Stimulated activated CD4-positive, alpha-beta T cell treated with anti-CD3 and anti-CD28 coated beads, Interleukin-15, amount 100 ng/mL, for 48 hours (primary cell): ENCODE measurements at places on chromosomes 7 and 10.

- DNase-seq = no peak
Observed at GRCh38 chr7:155732286-155732685, 80.0 kb downstream of the SHH start.

DNA sequence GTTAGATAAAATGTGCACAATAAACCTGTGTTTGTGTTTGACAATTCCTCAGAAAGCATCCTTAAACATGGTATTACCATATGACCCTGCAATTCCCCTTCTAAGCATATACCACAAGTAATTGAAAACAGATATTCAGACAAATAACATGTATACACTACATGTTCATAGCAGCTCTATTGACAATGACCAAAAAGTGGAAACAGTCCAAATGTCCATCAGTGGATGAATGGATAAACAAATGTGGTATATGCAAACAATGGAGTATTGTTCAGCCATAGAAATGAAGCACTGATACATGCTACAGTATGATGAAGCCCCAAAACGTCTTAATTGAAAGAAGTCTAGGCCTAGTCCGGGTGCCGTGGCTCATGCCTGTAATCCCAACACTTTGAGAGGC lies 280.1 kb downstream of the OTUD1 start:
- DNase-seq = no peak

DNA sequence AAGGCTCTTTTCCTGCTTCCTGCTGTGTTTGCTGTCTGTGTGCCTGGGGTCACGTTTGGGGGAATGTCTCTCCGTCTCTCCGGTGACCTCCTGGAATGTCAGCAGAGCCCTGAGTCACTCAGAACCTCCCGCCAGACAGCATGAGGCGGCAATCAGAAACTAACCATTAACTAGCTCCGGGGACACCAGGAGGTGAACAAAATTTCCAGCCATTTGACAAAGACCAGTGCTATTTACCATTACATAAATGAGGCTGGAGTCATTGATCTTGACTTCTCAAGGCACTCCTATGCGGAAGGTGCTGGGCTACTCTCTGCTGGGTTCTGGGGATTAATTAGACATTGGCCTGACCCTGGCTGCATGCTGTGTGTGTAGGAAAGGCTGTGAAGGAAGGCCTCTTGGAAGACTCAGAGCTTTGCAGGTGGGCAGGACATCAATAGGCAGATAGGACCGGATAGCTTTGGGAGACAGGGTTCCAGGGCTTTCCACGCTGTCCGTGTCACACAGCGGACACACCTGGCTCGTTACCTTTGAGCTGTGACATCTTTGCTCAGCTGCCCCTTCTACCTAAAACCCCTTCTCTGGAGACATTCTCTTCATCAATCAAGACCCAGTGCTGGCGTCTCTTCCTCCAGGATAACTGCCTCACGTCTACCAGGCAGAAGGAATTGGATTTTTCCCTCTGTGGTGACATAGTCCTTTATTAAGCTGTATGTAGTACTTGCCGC lies 77.0 kb downstream of the PFKFB3 start:
- DNase-seq = no peak

DNA sequence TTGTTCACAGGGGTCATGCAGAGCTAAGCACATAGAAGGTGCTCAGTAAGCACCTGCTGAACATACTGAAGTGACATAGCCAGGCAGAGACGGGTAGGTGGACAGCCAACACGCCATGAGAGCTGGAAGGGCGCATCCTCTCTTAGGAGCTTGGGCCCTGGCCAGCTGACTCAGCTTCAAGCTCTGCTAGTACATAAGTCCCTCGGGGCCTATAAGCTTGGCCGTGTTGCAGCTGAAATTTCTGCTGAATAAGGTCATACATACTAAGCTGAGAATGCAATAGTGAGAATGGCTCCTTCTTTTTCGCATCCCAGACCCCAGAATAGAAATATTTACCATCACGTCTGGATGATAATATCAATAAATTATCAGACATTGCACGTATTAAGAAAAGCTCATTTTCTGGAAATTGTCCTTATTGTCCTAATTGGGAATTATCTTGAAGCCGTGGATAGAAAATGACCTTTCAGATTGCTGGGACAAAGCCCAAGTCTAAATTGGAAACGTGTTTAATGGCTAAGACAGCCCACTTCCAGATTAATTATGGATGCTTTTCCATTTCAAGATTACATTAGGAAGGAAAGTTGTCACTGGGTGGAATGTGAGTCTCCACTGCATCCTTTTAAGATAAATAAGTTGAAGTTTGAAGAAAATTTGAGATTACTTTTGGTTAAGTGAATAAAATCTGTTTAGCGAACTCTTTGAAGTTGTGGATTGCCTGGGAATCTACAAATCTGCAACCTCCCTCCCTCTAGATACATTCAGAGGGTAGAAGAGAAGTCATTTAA lies 287.1 kb upstream of the C7orf33 start:
- DNase-seq = no peak

- DNase-seq = no peak
Observed at GRCh38 chr10:61961278-61961677, 59.8 kb downstream of the ARID5B start.

- no peak for DNase-seq
Observed at GRCh38 chr10:91416339-91416855, 6.3 kb downstream of the HECTD2 start.

DNA sequence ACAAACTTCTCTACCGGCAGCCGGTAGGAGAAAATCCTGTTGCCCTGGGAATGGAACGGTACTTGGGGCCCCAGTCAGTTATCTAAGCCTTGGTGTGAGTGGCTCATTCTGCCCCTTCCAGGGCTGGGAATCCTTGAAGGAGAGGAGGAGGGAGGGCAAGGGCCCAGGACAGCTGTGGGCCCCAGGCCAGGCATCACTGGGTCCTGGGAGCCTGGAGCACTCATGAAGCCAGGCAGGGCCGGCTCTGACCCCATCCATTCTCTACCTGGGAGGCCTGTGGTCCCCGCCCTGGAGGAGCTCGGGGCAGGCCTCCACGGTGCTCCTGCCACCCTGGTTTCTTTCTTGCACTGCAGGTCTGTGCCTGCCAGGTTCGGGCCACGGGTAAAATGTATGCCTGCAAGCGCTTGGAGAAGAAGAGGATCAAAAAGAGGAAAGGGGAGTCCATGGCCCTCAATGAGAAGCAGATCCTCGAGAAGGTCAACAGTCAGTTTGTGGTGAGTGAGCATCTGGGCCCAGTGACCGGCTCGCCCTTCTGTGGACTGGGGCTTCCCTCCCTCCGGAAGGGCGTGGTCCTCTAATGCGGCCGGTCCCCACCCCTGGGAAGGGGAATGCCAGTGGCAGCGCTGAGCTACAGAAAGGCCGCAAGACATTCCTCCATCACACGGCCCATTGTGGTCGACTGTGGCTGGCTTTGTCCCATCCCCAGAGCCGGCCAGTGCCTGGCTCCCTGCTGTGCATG lies 111.3 kb downstream of the RGS10 start:
- no peak for DNase-seq

GRCh38 chr7:37376386-37376785 lies 72.3 kb downstream of the ELMO1 start:
- no peak for DNase-seq

GRCh38 chr7:52119537-52119936 lies 802.9 kb upstream of the COBL start:
- no peak for DNase-seq

GRCh38 chr7:40865441-40866233 lies 730.8 kb downstream of the SUGCT start:
- DNase-seq = no peak

GRCh38 chr7:70458745-70459144 lies 673.2 kb upstream of the GALNT17 start:
- DNase-seq = no peak

DNA sequence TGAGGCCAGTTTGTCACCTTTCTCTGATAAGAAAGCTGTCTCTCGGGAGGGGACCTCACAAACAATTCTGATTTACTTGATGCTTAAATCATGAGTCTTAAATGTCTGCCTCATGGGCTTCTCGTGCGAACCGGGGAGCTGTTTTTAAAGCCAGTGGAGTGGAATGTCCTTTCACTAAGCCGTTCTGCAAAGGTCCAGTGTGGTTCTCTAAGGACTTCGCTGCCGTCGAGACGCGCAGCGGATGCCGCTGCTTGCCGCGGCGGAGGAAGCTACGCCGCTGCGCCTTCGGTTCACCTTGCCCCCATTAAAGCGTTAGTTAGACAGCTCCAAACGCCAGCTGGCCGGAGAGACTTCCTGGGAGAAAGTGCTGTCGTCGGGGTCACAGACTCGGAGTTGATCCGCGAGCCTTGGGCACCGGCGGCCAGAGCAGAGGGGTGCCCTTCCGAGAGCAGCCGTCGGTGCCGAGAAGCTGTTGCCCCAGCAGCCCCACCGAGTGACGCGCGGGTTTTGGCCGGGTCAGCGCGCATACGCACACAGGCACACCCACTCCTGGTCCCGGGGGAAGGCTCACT lies 1.3 kb upstream of the HMX3 start:
- no peak for DNase-seq

GRCh38 chr7:100745184-100745583 lies 11.8 kb downstream of the ZAN start:
- DNase-seq = no peak

DNA sequence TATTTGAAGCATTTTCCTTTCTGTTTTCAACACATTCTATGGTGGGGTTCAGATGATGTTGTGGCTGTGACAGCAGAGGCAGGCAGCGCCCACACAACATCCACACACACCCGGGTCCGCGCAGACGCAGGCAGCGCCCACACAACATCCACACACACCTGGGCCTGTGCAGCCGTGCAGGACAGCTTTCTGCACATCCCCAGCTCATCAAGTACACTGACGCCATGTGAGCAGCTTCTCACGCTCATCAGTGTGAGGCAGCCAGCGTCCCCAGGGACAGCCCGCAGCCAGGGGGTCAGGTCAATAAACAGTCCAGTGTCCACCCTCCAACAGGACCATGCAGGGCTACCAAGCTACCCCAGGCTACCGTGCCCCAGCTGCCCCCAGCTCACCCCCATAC lies 272.8 kb upstream of the TCERG1L start:
- DNase-seq = no peak

- no peak for DNase-seq
Observed at GRCh38 chr7:2082139-2082998, 150.4 kb downstream of the MAD1L1 start.

DNA sequence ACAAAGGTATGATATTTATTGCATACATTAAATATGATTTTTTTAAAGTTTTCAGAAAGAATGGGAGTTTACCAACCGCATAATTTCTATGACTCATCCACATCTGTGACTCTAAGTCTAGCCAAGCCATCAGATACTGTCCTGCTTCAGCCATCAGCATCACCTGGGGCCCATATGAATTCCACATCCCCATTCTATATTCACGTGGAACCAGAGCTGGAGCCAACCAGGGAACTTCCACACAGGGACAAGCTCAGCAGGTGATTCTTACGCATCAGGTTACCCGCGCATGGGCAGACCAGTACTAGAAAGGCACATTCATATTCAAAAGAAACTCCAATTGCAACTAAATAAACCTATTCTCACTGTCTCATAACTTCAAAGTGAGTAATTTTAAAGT lies 817.7 kb upstream of the IGFBP3 start:
- no peak for DNase-seq

- no peak for DNase-seq
Observed at GRCh38 chr7:7554021-7554432, 12.7 kb upstream of the MIOS start.

DNA sequence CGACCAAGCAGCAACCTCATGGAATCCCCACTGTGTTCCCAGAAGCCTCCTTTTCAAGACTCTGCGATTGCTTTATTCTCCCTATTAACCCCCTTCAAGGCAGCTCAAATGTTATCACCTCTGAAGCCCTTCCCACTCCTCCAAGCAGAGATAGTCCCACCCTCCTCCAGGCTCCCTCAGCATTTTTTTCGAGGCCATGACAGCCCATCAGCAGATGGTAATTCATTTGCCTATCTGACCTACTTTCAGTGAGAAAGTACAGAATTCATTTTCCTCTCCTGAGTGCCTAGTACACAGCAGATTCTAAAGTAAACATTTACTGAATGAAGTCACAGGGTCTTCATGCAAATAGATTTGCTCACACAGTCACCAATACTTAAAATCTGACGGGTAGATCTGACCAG lies 47.8 kb downstream of the HERPUD2 start:
- DNase-seq = no peak

DNA sequence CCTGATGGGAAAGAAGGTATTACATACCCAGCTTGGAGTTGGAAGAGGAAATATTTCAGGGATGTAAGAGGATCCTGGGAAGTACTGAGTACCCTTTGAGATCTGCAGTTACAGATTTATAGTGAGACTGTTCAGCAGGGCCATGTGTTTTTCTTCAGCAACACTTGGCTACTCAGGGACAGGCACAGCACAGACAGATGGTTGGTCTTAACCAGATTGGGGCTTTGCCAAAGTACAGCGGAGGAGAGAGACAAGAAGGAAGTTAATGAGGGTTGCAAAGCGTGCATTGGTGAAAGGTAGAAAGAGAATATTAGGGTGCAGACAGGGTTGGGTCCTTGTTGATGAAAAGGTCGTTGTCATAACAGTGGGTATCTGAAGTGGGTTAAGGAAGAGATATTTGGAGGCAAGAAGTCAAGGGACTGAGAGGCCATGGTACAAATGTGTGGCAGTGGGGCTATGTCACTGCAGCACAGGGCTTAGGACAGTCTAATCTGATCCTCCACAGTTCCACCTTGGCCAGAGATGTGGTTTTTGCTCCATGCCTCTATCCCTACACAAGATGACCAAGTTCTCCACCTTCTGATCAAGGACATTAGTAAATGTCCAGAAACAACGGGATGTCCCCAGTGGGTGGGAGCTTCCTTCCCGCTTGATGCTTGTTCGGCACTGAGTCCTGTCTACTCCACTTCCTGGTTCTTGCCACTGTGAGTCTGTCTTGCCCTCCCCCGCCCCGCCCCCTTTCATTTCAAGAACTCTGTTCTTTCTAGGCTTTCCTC lies 18.9 kb upstream of the DNAJC1 start:
- DNase-seq = no peak

DNA sequence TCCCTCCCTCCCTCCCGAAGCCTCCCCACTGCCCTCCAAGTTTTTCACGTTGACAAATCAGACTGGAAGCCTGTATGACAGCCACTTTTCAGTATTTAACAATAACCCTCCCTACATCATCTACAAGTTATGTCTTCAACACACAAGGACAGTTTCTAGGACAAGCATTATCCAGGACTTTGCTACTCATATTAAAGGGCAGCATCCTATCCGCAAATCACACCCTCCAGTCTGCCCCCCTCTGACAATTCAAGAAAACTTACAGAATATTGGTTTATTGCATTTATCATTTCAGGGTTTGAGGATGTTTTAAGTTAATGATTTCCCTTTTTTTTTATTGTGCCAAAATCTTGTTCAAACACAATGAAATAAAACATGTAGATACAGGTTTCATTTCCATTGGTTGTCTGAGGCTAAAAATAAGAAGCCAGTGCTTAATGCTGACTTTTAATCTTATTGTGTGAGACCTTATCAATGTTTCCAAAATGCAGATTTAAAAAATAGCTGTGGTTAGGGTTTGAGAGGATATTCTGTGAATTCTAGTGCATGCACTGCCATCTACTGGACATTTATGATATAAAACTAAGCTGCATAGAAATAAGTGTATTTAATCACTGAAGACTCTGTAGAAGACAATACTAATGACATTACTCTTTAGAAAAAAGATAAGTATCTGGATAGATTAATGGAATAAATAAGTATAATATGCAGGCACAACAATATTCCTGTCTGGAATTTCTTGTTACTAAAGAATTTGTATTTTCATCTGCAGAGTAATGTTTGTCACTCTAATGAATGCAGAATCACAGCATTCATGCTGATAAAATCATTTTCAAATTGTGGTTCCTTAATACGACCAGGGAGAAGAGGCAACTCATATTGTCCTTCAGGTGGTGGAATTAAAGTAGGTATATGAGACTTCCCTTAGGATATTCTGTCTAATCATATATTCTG lies 64.1 kb downstream of the CAV1 start:
- no peak for DNase-seq
